ENCODE measurements at places on chromosomes 11 and 22. TPM values are rescaled to one million over a fixed set of nuclear protein-coding genes. Genes with fewer than 3 reads are reported as not detected.
A peak's percentile ranks its signal among the peaks of the same experiment; 100 is the strongest.

GRCh38 chr22:30675436-30675835 is 7.8 kb upstream of the DUSP18 start:
- no peak overlapping the region for H3K4me3 ChIP-seq
- H3K36me3 ChIP-seq, result no peaks in the 10 kb centered on the region
- no peak overlapping the region for H3K27ac ChIP-seq
- no peaks in the 10 kb centered on the region for H3K4me1 ChIP-seq

DNA sequence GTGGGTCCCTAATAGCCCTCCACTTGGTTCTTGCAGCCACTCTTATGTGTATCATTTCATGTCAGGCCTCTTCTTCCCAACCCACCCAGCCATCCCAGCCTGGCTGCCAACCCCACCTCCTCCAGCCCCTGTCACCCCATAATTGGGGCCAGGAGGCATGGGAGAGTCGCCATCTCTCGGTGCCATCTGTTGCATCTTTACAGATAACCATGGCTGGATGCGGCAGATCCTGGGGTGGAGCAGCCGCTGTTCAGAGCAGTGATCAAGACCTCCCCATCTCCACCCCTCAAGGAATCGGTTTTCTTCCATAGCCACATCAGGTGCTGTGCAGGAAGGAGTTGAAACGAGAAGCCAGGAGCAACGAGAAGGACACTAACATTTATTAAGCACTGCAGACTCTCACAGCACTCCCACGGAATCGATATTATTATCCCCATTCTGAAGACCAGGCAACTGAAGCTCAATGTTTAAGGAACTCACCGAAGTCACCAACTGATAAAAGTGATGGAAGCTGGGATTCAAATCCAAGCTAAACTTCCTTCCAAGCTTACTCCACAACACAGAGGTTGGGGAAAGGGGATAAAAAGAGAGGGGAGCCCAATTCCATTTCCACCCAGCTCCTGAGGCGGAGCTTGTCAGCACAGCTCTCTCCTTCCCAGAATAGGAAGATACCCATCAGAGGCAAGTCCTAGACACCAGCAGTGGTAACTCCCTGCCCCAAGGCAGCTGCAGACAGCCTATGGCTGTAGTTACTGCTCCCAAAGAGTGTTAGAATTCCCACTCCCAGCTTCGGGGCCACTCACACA is 2.7 kb downstream of the SLC43A1 start:
- no peak for DNase-seq
- no peak overlapping the region for H3K27ac ChIP-seq
- H3K4me3 ChIP-seq, result no peak overlapping the region
- H3K4me1 ChIP-seq, result no peaks in the 10 kb centered on the region
- H3K27me3 ChIP-seq, result peaks cover 3% of the 10 kb centered on the region

- no peak for DNase-seq
- H3K4me1 ChIP-seq, result no peaks in the 10 kb centered on the region
- H3K27ac ChIP-seq, result peak overlapping the region; percentile 26
- H3K27me3 ChIP-seq, result no peaks in the 10 kb centered on the region
These were observed 75.9 kb downstream of the MAML2 start for GRCh38 chr11:96267001-96267495.

OR52H1 gene
- 0.15 TPM for total RNA-seq

PRDX5 gene
- total RNA-seq, result 492 TPM

GRCh38 chr22:27377501-27378295 is 423.9 kb downstream of the MN1 start:
- H3K27ac ChIP-seq, result no peak overlapping the region
- no peaks in the 10 kb centered on the region for H3K36me3 ChIP-seq

KDM4D gene
- 0.87 TPM for total RNA-seq

RTCB gene
- 55.9 TPM for total RNA-seq

POLA2 gene
- total RNA-seq, result 39.0 TPM
